Stimulated activated CD4-positive, alpha-beta T cell treated with anti-CD3 and anti-CD28 coated beads, Interleukin-1b, Interleukin-23, amount 100 ng/mL, for 1 hour (primary cell): ENCODE measurements at places on chromosomes 6 and 20.
A peak's percentile ranks its signal among the peaks of the same experiment; 100 is the strongest.

DNA sequence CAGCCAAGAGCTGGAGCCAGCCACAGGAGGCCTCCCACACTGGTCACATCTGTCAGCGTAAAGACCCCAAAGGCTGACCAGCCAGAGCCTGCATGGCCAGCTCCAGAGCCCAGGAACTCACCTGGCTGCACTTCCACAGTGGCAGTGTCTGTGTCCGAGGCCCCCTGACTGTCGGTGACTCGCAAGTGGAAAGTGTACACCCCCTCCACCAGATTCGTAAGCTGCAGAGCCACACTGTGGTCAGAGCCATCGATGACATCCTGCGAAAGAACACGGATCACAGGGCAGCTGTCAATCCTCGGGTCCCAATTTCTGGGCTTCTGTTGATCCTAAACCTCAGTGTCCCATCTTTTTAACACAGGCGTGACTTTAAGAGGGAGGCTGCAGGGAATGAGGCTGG, 69.3 kb downstream of the ALDH5A1 start:
- DNase-seq, result no peak

DNA sequence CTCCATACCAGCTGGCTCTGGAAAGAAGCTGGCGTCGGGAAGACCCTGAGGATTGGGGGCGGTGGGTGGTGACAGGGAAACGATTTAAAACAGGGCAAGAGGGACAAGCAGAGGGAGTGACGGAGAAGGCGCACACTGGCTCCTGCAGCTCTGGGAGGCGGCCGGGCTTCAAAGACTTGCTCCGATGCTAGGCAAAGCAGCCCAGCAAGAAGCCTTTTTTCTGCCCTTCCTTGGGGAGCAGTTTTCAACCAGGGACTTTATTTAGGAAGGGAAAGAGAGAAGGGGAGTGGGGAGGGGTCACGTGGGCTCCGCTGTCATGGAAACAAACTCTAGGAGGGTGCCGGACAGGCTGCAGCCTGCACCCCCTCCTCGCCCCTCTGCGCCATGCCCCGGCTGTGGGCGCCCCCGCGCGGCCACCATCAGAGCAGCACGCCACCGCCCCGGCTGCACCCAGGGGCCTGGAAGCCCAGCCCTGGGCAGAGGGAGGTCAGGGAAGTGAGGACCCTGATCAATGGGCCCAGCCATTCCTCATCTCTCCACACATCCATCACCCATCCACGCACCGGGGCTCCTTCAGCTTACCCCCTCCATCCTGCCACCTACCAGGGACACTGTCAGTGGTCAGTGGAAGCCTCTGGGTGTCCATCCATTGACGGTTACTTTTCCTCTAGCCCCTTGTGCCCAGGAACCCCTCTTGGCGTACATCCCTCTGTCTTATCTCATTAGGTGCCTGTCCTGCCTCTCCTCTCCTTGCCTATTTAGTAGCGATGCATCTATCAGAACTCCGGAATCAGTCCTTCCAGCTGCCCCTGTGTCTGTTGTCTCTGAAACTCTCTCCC, 66.6 kb upstream of the CCDC167 start:
- peak; percentile 67 for DNase-seq

GRCh38 chr20:4856022-4856755, 134.5 kb downstream of the PRND start:
- DNase-seq, result no peak

DNA sequence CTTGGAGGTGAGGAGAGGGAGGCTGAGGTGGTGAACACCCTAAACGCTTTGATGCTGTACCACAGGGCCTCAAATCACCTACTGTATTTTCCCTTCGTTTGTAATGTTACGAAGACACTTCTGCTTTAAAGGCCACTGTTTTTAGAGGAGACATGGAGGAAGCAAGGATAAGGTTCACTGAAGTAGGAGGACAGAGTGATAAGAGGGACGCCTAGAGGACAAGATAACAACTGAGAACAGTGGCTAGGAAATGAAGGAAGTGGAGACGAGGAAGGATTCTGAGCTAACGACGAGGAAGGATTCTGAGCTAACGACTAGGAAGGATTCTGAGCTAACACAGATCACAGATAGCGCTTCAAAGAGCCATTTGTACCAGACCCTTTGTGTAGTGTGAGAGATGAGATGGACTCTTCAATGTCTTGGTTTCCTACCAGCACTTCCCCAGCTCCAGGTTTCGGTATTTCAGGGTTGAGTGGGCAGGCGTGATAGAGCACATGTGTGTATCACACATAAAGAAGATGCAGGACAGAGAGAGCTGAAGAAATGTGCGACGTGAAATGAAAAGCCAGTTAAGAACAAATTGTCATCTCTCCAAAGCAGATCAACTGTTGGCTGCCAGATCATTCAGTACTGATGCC, 7.5 kb downstream of the SF3B5 start:
- DNase-seq, result no peak

GRCh38 chr6:128512296-128512695, 8.1 kb downstream of the PTPRK start:
- no peak for DNase-seq

DNA sequence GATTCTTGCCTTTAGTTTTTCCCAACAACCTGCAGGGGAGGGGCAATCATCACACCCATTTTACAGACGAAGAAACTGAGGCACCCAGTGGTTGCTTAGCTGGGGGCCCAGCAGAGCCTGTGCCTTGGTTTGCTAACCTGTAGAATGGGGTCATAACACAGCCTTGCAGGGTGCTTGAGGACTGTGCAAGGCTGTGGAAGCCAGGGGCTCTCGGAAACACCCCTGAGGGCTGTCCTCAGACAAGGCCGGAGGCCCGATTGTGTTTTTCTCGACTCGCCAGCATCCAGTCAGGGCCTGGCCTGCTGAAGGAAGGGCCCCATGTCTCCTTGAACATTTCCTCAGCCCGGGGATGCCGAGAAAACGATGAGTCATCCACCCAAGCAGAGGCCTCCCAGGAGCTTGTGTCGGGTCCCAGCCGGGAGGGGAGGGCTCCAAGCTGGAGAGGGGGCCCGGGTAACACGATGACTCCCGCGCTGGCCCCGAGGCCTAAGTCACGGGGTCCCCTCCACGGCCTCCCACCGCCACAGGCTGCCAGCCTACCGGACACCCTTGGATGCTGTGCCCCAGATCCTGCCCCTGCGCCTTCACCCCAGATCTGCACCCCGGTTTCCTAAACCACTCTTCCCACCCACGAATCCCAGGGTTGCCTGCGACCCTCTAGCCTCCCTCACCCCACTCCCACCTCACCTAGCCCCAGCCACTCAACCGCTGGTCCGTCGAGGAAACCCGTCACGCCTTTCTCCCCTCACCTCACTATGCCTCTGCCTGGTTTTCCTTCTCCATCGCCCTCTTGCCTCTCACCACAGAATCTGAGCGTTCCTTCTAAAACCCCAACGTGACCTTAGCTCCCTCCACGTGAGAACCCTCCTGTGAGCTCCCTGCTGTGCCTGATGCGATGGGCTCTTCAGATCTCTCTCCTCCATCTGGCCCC, 10.6 kb downstream of the NOL4L start:
- no peak for DNase-seq

DNA sequence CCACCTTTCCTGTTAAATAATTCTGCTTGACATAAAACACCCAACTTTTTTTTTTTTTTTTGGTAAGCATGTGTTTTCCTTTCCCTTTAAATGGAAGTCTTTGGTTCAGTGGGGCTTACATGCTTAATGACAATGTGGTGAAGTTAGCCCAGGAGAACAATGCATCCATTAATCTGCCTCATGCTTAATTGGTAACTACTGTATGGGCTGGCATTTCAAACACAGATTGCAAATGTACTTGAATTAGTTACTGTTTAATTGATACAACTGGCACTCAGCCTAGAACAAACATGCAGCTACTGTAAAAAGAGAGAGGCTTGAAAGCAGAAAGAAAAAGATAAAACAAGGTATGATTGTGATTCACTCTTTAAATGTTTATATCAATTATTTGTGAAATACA, 483.6 kb upstream of the NOX3 start:
- DNase-seq, result no peak

DNA sequence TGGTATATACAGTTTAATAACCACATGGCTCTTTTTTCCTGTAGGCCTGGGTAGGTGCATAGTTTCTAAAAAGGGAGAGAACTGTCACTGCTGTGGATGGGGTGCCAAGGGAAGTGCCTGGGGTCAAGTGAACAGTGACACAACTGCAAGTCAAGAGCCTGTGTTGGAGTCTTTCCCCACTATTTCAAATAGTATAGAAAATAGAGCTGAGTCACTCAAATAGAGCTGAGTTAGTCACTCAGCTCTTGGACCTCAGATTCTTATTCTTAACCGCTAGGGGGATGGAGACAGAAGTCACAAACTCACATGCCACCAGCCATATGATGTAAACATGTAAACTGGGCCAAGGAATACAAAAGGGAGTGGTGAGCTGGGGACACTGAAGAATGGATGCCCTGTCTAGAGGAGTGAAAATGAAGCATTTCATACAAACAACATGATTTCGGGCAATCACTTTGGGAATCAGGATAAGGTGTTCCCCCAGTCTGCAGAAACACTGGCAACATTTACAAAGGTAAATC, 2.1 kb downstream of the NQO2 start:
- DNase-seq, result no peak

DNA sequence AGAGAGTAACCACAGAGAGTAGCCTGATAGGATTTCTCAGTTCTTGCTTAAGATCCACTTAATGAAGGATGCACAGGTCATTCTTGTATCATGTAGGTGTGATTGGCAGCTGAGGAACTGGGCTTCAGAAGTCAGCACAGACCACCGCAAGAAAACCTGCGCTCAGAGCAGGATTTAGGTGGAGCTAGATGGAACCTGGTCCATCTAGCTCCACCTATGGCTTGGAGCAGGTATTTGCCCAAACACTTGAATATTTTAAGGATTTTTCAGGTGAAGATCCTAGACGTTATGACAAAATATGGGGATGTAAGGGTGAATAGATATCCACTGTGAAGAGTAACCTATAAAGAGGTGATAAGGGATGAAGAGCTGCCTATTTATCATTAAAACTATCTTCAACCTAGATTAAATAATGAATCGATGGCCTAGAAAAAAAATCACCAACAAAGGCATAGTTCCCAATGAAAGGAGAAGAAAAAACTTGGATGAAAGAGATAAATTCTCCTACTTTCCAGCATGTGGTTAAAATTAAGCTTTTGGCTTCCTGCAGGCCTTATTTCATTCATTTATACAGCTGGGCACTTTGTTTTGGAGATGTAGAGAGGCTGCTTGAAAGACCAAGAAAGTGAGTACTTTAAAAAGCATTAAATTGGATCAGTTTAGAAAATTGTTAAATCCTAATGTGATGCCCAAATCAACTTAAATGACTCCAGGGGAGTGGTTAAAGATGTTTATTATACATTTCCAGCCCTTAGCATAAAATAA, 778.4 kb upstream of the GJE1 start:
- no peak for DNase-seq

- DNase-seq, result no peak
These were observed 3.2 kb downstream of the SLC29A1 start for GRCh38 chr6:44226368-44227147.

- no peak for DNase-seq
These were observed 20.2 kb upstream of the RALGAPA2 start for GRCh38 chr20:20732641-20733040.

DNA sequence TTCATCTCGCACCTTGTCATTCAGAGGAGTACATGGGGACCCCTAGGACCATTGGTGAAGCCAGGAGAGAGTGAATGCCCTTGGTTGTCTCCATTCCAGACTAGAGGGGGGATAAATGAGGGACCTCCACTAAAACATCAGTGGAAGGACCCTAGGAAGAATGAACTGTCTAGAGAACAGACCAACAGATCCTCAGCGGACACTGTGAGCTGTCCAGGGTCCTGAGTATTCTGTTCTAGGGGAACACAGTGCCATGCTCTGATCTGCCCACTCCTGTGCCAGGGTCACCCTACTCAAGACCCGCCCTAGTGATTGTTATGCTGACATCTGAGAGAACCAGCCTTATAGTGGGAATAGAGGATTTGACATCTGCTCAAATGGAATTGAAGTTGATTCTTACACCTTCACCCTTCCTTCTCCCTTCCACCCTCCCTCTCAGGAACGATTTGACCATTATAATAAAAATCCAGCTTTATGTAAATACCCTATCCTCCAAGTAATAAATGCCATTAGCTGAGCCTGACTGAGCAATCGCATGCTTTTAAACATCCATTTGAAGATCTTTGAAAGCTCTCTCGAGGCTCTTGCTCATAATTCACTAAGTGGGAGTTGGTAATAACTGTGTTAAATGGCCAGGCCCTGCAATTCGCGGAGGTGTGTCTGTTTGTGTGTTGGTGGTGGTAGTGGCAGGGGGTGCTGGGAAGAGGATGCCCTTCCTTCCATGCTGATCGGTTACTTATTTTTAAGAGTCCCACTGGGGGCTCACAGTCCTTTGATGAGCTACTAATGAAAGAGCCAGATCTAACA, 43.6 kb upstream of the SLC32A1 start:
- no peak for DNase-seq

DNA sequence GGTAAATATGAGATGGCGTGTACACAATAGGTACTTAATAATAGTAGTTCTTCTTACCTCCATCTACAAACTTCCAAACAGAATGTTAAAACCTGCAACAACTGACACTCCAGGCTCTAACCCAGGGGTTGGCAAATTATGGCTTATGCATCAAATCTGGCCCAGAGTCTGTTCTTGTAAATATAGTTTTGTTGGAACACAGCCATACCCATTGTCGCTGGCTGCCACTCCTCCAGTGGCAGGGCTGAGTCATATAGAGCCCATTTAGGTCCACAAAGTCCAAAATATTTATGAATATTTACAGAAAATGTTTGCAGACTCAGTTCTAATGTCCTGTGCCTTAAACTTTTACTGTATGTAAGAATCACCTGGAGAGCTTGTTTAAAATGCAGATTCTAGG, 69.9 kb upstream of the BTBD3 start:
- no peak for DNase-seq

GRCh38 chr6:65638047-65638831, 68.8 kb downstream of the EYS start:
- DNase-seq, result no peak

DNA sequence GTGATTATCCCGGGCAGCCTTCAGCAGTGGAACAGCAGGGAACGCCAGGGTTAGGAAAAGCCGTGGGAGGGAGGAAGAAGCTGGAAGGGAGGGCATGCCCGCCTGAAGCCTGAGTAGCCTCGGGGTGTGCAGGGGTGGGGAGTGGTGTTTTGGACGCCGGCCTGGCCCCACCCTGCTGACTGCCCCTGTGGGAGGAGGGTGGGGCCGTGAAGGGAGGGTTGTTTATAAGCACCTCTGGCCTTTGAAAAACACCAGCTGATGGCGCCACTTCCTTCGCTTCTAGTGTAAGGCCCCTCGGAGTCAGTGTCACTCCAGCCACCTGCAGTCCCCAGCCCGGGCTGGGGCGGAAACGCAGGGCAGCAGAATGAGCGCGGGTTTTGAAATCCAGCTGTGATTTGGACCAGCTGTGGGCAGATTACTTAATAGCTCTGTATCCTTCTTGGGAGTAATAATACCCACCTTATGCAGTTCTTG, 52.8 kb upstream of the BMP6 start:
- DNase-seq, result no peak

GRCh38 chr20:53154540-53154939, 182.4 kb downstream of the TSHZ2 start:
- no peak for DNase-seq

- DNase-seq, result no peak
These were observed 30.2 kb downstream of the MYB start for GRCh38 chr6:135211306-135211702.
